ENCODE measurements at places on chromosomes 5 and 9.

DNA sequence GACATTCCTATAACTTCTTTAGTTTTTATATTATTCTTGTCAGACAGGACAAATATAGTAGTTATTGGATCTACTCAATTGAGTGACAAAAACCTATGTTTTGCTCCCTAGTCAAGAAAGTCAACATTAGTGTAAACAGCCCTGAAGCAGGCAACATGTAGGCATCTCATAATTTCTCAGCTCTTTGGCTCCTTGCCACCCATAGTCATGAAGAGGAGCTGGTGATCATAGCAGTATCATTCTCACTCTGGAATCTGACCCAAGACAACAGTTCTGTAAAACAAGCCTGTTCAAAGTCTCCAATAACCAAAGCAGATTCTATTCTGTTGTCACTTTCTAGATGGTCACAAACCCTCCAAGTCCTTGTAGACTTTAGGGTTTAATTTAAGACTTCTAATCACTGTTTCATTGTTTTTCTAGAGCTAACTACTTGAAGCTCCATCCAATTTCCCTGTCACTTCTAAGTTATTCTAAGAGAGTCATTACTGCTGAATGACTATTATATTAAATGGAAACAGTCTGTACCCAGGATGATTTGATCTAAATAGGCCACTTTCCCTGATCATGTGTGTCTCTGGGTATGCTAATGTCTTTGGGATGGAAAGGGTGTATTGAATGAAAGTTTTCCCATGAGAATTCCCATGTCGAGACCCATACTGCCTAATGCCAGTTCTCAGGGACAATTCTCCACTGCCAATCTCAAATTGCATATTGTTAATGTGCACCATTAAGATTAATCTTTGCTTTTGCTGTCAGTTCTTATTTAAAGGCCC is 533.3 kb downstream of the ACTL7B start:
- DNase-seq, result no peak

GRCh38 chr9:128823903-128824406 is 5.6 kb downstream of the SPOUT1 start:
- DNase-seq, result no peak

DNA sequence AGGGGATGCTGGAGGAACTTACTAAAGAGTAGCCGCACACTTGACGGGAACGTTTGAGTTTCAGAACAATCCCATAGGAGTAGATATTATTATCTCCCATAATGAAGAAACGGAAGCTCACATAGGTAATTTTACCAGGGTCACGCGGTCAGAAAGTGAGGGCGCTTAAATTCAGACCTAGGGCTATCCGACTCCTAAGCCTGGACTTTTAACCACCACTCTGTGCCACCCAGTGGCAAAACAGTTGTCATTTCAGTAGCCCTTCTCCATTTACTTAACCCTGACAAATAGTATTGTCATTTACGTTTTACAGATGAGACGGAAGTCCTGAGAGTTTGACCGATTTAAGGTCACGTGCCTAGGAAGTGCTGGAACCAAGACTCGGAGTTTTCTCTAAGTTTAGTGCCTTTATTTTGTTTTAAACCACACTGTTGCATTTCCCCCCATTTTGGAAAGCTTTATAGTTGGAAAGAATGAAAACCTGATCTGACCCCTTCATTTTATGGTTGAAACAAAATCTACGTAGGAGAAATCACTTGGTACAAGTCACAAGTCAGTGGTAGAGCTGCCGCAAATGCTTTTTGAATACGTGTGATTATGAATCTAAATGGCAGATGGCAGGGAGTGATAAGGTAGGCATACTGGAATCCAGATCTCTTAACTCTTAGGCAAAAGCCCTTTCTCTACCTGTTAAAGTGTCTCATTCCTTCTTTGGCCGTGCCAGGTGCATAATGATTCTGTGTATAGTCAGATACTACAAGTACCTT is 650 bp downstream of the MRRF start:
- DNase-seq, result peak; percentile 63

DNA sequence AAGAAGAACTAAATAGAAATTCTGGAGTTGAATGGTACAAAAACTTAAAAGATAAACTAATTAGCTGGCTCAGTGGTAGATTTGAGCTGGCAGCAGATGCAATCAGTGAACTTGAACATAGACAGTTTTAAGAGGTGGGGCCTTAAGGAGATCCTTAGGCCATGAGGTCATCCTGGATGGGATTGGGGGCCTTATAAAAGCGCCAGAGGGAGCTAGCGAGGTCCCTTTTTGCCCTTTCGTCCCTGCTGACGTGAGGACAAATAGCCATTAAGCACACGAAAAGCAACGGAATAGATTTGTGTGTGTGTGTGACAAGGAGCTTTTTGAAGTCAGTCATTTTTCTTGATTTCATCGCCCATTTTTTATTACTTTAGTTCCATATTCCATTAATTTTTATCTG is 83.3 kb downstream of the ZNF354C start:
- no peak for DNase-seq

DNA sequence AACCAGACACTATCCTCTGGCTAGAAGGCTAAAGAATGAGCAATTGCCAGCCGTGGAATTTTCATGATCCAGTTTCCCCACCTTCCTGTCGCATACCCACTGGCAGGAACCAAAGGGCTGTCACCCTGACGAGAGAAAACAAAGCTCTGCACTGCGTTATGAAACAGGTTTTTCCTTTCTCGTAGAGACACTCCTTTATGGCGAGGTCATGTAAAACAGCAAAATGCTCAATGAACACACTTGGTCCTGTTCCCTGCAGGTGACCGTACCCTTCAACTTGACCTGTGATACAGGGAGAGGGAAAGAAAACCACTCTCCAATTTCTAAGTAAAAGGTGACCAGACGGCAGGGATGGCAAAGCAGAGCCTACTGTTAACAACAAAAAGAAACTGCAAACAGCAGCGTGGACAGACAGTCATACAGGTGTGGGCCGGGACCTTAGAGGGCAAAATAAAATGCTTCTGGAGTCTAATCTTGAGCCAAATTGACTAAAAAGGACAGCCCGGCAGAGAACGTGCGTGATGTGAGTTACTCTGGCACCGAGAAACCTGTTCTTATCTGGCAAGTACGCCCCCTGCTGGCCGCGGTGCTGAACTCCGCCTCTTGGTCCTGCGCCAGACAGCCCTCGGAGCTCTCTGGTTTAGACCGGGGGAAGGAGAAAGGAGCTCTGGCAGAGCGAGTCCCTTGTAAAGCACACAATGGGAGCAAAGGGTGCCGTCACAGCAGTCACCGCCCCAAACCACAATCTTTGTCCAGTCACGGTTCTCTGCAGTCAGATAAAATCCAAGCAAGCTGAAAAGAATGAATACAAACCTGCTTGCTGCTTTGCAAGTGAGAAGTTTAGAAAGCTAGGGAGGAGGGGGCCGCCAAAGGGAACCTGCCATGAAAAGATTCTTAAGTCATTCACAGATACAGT is 98.9 kb downstream of the EFNA5 start:
- DNase-seq, result peak; percentile 53

DNA sequence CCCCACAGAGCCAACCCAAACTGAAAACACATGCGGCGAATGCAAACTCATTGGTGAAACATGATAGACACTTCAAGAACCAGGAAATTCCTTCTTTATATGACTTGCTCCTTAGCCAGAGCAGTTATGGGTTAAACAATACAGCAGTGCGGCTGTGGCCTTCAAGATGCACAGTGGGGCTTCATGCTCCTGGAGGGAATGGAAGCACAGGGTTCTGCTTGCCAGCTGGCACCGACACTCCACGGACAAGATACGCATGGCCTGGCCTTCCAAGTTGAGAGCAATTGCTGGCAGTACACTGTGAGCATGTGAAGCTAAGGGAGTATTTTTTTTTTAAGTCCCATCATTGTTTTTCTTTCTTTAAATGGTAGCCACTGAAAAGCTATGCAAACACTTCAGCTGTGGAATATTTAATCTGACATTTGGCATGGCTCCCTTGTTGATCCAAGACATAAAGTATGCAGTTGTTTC is 451.6 kb upstream of the CD180 start:
- DNase-seq, result no peak

DNA sequence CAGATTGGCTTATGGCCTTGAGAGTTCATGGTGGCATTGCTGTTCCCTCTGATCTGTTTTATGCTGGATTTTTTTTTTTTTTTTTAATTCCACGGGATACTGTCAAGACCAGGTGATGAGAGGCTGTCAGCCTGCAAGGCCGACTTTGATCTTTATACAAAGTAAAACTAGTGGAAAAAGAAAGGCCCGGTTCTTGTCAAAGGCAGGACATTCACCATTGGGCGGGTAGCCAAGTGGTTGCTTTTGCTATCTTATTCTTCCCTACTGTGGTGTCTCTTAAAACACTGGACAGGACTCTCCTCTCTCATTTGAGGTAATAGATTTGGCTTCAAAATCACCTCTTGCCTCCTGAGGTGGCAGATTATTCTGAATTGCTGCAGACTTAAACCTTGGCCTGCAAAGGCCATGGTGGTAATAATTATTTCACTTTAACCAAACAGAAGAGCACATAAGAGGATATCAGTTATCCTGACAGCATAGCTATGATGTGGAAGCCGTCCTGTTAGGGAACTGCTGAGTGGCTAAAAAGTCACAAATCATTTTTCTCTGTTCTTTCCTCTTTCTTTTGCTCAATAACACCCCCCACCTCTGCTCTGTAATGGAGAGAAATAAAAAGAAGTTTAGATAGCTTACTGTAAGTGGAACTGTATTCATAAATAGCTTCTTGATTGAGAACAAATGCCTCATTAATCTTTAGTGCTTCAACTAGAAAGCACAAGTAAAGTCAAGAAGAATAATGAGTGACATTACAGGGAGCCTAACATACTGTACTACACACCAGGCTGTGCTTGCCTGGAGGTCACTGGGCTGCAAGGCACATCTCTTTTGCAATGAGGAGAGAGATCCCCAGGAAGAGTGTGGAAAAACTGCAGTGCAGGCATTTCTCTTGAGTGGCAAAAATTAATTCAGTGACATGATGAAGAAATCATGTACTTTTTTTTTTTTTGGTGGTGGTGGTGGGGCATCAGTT is 275.6 kb downstream of the KDM4C start:
- DNase-seq, result no peak

DNA sequence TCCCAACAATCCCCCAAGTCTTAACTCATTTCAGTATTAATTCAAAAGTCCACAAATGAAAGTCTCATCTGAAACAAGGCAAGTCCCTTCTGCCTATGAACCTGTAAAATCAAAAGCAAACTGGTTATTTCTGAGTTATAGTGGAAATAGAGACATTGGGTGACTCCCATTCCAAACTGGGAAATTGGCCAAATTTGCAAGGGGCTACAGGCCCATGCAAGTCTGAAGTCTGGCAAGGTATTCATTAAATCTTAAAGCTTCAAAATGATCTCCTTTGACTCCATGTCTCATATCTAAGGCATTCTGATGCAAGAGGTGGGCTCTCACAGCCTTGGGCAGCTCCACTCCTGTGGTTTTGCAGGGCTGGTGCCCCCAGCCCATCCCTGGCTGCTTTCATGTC is 167.9 kb downstream of the HTR1A start:
- no peak for DNase-seq

All from GM13977 (cell line).